ENCODE measurements at places on chromosomes 12 and 14.

DNA sequence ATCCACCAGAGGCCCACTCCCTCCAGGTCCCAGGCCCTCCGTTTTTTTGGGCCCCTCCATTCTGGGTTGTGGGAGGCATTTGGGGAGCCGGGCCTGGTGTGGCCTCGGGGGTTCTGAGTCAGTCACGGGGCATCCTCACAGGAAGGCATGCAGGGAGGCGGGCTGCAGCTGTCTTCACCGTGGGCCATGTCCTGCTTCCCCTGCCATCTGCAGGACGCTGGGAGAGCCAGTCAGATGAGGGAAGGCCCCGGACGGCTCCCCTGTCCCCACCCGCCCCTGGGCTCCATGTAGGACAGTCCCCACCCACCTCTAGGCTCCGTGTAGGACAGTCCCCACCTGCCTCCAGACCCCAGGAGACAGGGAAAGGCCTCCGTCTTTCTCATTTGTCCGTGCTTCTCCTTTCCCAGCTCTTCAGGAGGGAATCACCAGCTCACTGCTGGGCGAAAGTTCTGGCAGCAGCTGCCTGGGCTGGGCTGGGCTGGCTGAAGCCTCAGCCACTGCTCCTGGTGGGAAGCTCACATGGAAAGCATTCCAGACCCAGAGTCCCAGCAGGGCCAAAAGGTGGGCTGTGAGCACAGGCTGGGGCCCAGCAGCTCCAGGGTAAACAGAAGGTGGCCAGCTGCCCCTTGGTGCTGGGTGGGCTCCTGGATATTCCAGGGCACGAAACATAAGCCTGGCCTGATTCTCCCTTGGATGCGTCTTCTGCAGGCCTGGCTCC lies 217.8 kb downstream of the KIF26A start:
- no peak for DNase-seq

- DNase-seq, result no peak
Measured at GRCh38 chr14:68506645-68507419, 286.0 kb downstream of the ZFP36L1 start.

DNA sequence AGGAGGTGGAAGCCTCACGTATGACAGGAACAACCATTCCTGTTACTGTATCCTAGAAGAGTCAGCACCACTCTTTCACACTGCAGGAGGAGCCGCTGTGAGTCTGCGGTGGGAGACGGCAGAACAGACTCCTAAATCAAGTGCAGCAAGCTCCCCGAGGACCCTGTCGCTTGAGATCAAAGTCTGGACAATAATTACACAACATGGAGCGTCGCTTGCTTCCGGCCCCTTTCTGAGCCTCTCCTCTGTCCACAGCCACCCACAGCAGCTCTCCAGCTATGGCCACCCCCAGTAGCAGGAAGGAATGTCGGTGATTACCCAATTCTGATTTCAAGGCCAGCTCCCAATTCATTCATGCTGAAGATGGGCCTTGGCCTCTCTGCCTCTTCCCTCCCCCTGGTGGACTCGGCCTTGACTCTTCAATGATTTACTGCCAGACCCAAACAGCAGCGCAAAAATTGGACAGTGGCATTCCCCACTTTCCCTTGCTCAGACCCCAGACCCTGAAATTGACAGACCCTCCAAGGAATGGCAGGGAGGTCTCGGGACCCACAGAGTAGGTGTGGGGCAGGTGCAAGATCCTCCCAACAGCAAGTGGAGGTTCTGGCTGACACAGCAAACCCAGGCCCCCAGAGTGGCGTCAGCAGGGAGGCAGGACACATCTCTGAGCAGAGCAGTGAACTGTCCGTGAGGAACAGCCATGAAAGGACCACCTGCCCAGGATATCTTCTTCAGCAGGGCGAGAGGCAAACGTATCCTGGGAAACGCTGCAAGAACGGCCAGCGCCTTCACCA lies 272.7 kb upstream of the DIO3 start:
- DNase-seq, result peak; percentile 2

DNA sequence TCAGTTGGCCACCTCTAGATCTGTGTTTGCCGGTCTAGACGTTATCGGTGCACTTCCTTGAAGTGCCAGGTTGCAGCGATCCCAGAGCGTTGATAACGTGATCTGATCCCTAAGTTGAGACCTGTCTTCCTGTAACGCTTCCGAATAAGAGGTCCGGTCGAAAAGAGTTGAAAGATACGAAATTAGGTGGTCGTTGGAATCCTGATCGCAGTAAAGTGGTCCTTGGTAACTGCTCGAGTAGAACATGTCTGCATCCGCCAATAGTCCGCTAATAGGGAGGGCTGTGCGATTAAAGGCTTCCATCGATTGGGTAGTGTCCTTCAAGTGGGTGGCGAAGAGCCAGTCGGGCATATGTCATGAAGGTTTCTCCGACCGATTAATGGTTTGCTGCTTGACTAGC lies 2.7 kb downstream of the SRSF5 start:
- DNase-seq, result no peak

DNA sequence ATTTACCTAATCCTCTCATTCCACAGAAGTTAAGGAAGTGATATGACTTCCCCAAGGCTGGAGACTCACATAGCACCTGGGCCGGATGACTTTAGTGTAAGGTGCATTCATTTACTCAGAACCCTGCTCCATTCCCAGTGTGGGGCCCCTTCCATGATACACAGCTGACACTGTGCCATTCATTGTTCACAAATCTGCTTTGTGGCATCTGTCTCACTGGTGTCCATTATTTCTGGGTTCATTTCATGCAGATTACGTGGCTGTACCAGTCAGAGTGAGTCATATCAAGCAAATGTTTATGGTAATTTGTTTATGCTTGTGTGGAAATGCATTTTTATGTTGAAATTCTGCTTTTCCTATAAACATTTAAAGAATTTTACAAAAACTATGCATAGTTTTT lies 5.2 kb downstream of the ANO4 start:
- DNase-seq, result peak; percentile 33

DNA sequence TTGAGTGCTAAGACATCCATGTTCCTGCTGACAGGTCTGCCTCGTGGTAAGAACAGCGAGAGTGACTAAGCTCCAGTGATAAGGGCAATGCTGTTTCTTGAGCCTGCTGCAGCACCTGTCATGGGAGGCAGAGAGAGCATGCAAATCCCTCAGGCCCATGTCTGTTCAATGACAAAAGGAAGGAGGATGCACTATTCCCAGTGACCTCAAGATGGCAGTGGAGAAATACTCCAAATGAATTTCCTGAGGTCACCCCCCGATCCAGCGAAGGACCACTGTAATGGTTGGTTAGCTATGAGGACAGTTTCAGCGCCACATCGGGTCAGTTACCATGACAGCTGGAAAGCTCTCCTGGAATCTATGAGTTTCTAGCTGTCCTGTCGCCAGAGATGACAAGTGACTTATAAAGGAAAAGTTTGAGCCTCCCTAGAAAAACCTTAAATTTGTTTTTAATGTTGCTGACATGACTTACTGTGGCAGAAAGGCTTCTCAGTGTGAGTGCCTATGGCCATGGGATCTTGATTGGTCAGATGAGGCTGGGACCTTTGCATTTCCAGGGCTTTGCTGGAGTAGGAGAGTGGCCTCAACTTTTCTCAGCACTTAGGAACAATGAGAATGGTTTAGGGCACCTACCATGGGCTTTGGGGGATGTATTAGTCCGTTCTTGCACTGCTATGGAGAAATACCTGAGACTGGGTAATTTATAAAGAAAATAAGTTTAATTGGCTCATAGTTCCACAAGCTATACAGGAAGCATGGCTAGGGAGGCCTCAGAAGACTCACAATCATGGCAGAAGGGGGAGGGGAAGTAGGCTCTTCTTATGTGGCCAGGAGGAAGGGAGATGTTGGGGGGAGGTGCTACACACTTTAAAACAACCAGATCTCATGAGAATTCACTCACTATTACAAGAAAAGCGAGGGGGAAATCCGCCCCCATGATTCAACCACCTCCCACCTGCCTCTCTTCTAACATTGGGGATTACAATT lies 88.0 kb upstream of the TMEM260 start:
- peak; percentile 34 for DNase-seq

DNA sequence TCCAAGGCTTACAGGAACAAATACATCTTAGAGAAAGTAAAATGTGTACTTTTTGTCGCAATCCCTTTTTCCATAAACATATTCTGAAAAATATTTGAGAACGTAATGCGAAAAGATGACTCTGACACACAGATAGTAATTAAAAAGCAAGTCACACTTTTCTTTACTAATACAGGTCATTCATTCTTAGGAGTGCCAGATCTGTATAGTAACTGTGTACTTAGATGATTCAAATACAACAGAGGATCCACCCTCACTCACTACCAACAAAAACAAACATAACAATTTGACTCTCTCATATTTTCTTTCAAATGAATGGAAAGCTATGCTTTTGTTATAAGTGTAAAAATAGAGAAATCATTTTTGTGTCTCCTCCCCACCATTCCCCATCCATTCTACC lies 795.4 kb downstream of the SLC6A15 start:
- no peak for DNase-seq

GRCh38 chr12:46811185-46811584 lies 14.6 kb downstream of the SLC38A4 start:
- no peak for DNase-seq

DNA sequence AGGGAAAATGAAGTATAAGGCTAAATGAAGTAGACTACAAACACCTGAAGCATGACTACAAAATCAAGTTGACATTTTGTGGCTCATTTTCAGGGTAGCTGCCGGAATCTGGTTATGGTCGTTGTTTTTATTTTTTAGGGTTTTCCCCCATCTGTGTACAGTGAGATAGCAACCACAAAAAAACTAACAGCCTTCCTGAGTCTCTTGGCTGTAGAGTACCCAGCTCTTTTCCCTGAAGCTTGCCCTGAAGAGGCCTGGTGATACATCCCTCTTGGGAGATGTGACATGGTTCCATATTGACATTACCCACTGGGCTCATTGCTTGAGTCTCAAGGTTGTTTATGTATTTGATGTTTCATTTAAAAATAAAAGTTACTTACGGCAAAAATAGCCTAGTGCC lies 424.0 kb downstream of the ZFP36L1 start:
- no peak for DNase-seq

- peak; percentile 3 for DNase-seq
Measured at GRCh38 chr14:29865299-29865698, 62.3 kb downstream of the PRKD1 start.

DNA sequence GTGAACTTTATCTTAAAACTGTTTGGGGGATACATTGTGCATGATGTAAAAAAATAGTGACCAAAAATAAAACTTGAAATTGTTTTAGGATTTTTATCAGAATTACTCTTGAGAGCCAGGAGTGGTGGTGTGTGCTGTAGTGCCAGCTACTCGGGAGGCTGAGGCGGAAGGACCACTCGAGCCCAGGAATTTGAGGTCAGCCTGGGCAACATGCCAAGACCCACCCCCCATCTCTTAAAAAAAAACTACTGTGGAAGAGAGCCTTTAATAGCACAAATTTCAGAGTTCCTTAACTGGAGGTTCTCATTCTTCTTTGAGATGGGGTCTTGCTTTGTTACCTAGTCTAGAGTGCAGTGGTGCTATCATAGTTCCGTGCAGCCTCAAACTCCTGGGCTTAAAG lies 21.5 kb downstream of the CPSF2 start:
- no peak for DNase-seq

DNA sequence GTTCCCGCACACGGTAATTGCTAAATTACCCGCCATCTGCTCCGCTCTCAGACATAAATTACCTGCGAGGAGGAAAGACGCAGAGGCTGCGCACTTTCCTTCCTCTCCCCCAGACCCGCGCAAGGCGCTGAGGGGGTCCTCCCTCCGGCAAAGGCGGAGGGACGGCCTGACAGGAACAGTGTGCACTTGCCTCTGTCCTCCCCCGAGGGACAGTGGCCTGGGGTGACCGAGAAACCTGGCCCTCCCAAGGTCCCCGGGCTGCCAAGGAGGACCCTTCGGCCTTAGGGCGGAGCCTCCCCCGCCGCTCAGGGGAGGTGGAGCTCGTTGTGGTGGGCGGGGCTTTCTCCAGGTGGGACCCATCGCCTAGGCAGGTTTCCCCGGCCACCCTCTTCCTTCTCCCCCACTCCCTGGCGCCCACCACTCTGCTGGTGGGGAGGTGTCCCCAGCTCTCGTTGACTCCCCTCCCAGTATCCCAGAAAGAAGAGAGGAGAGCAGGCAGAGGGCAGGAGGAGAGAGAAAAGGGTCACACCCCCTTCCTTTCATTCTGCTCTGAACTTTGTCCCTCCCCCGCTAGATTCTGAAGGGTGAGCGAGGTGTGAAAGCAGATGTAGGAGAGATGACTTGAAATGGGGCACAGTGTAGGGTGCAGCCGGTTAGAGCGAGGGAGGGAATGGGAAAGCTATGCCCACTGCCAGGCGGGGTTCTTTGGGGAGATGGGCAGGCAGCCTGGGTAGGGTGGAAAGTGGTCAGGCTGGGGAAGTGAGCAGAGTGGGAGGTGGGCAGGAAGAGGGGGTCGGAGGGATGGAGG lies 11.4 kb upstream of the CALCOCO1 start:
- DNase-seq, result no peak

- no peak for DNase-seq
Measured at GRCh38 chr14:52434955-52435354, 117.3 kb downstream of the TXNDC16 start.

All from AG10803 (cell line).